Hindlimb muscle (tissue), 1 donor: ENCODE measurements at places on chromosomes 5 and 9. TPM values are rescaled to one million over a fixed set of nuclear protein-coding genes. Genes with fewer than 3 reads are reported as not detected.

DNA sequence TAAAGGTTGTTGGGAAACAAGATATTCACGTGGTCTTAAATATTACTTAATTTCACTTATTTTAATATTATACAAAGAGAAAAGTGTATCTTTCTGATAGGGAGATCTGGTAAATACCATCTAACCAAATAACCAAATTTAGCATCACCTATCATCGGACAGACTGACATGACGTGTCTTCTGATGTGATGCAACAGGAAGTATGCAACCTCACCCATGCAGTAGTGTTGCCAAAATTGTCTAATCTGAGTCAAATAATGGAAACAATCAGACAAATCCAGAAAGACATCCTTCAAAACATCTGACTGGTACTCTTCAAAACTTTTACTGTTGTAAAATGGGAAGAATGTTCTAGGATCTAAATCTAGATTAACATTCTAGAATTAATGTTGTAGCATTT lies 148.0 kb downstream of the FGF1 start:
- no peak for DNase-seq

GRCh38 chr5:1505506-1506241 lies 18.1 kb downstream of the LPCAT1 start:
- DNase-seq, result peak; percentile 56

DNA sequence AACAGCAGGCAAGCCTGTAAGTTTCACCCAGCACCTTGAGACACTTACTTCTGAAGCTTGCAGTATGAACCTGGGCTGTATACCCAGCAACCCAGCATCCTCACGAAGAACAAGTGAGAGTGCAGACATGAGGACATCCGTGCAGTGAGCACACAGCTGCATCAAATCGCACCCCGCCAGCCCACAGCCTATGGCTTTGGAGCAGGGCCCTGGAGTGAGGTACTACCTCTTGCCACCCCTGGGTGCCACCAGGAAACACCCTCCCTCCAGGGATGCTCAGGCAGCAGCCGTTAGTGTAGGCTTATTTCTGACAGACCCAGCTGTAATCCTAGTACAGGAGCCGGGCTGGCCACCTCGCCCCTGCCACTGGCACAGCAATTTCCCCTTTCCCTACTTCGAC lies 81.4 kb downstream of the ATPSCKMT start:
- no peak for DNase-seq

GRCh38 chr5:92633176-92633575 lies 947.8 kb downstream of the NR2F1-AS1 start:
- no peak for DNase-seq

- no peak for DNase-seq
These were observed 135.9 kb downstream of the ZSWIM6 start for GRCh38 chr5:61467766-61468482.

GRCh38 chr5:72599065-72599433 lies 91.8 kb upstream of the ZNF366 start:
- no peak for DNase-seq

DNA sequence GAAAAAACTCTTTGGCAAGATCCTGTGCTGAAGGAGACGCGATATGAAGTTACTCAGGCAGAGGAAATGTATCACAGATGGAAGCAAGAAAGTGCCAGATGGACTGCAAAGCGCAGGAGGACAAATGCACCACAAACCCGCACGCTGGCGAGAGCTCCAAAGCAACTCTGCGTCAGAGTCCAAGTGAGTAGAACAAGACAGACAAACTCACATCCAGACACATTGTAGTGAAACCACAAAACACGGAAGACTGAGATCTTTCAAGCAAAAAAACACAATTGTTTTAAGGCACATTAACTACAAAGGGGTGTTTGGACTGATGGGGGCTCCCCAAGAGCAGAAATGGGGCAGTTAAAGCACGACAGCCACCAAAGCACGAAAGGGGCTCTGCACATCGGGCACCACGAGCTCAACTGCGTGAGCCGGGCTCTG lies 39.2 kb upstream of the NKD2 start:
- DNase-seq, result no peak

- peak; percentile 84 for DNase-seq
These were observed 48.3 kb downstream of the ACER2 start for GRCh38 chr9:19456996-19457692.

- DNase-seq, result peak; percentile 93
These were observed 12.5 kb downstream of the ABL1 start for GRCh38 chr9:130847306-130848217.

DNA sequence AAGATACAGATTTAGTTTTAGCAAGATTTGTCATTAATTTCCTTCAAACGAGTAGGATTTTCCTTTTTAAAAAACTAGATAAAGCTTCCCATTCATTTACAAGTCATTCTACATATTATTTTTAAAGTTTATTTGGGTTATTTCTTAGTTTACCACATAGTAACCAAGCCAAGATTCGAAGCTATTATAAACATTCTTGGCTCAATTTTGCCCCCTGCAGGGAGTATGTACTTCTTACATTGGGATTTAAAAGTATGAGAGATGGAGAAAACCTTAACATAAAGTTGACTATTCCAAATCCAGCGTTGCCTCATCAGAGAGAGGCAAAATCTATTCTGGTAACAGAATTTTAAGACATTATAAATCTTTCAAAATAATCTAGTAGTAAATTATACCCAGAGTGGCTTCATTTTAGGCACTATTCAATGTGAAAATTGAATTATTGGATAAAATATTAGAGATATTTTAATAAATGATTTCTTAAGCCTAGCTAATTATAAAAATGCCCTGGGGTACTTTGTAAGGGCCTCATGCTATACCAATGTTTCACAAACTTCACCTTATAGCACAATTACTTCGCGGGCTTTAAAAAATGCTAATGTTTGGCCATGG lies 39.1 kb downstream of the FBN2 start:
- DNase-seq, result peak; percentile 42

- no peak for DNase-seq
These were observed 160.6 kb downstream of the C9orf152 start for GRCh38 chr9:110047232-110047954.

- no peak for DNase-seq
These were observed 22.3 kb downstream of the TRIM7 start for GRCh38 chr5:181182651-181183050.

DNA sequence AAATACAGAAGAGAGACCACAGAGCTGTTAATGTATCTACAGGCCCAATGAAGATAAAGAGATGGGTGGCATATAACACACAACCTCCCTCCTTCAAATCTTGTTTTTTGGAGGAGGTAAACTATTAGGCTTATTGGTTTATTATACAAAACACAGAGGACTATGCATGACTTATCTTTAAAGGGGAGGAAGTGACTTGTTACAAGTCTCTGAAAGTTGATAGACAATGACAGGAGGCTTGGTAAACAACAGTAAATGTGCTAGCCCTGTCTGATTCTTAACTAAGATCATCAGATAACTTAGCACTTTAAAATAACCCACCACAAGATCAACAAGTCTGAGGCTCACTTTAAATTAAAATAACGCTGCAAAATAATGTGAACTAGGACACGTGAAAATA lies 219.0 kb downstream of the MLLT3 start:
- no peak for DNase-seq

GRCh38 chr5:177232761-177233160 lies 70.8 kb downstream of the RAB24 start:
- DNase-seq, result no peak

GRCh38 chr5:113480243-113480642 lies 8.0 kb downstream of the MCC start:
- DNase-seq, result no peak

DNA sequence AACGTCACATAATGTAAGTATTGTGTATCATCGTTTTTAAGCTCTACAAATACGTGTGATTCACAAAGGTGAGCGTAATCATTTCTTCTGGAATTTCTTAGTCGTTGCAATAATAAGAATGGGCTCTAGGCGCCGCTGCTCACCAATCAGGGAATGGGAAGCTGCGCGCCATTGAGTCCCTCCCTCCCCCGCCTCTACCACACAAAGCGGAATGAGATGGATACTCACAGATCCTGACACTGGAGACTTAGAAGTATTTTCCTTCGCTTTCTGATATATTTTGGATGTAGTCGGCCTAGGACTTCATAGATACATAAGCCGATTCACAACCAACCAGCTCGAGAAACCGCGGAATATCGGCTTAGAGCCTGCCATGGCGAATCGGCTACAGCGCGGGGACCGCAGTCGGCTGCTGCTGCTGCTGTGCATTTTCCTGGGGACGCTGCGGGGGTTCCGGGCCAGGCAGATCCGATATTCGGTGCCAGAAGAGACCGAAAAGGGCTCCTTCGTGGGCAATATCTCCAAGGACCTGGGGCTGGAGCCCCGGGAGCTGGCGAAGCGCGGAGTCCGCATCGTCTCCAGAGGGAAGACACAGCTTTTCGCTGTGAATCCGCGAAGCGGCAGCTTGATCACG lies at the start of gene PCDHGA11:
PCDHGA11 (plus strand) TSS at position 197 of the 634 bp plus-strand sequence; CDS start at position 374, 177 bp downstream.
- peak; percentile 19 for DNase-seq

- no peak for DNase-seq
These were observed 614.1 kb upstream of the CDH9 start for GRCh38 chr5:27652505-27652904.

GRCh38 chr9:135948968-135949367 lies 12.2 kb downstream of the UBAC1 start:
- no peak for DNase-seq

DNA sequence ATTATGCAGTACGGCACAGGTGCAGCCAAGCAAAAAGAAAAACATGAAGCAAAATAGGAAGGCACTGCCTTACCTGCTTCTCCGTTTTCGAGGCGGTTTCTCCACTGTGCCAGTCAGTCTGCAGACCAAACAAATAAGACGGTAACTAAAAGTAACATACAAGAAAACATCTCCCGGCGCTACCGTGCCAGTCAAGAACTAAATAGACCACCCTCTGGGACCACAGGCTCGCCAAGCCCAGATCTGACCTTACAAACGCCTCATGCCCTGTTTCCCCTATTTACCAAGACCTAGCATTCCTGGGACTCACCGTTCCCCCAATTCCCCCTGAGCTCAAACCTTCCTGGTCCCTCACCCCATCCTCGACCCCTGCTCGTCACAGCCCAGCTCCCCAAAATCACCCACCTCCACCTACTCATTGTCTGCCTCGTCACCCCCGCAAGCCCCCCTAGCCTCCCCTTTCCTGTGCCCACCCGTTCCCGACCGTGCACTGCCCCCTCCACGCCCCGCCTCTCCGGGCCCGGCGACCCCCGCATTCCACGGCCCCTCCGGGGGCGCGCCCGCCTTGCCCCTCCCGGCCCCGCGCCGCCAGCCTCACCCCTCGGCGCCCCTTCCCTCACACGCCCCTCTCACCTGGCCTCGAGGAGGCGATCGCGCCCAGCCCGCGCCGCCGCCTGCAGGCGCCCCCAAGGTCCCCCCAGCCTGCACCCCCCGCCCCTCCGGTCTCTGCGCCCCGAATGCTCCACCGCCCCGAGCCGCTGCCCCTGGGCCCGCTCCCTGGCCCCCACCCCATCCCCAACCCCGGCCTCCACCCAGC lies 560 bp downstream of the SCAI start:
- DNase-seq, result peak; percentile 4

- DNase-seq, result no peak
These were observed 911.2 kb downstream of the EFNA5 start for GRCh38 chr5:106759581-106759980.

DNA sequence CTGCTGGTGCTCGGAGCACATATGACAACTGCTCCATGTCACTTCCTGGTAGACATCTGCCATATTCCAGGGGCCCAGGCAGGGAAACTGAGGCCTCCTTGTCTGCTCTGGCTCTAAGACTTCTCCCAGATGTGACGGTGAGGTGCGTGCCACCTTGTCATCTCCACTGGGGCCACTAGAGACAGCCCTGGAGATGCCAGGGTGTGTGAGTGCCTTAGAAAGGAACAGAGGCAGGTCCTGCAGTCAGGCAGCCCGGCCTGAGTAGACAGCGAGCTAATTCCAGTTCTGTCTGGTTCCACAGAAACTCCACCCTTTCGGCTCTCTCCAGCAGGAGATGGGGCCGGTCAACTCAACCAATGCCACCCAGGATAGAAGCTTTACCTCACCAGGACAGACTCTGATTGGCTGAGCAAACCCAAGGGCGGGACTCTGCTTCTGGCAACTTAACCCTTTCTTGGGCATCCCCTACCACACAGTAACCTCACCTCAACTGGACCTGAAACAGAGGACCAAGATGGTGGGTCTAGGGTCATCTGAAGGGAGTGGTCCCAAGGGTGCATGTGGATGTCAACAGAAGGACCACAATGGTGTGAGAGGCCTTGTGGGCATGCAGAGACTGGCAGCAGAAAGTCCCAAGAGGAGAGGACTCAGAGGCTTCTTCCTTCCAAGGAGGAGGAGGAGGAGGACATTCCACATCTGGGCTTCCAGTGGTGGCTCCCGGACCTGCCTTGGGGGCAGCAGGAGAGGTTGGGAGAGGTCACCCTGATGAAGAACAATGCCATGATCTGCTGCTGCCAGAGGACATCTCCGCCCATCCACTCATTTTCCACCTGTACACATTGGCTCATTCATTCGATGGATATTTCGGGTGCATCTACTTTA lies 77.7 kb downstream of the RGS3 start:
- peak; percentile 49 for DNase-seq

DNA sequence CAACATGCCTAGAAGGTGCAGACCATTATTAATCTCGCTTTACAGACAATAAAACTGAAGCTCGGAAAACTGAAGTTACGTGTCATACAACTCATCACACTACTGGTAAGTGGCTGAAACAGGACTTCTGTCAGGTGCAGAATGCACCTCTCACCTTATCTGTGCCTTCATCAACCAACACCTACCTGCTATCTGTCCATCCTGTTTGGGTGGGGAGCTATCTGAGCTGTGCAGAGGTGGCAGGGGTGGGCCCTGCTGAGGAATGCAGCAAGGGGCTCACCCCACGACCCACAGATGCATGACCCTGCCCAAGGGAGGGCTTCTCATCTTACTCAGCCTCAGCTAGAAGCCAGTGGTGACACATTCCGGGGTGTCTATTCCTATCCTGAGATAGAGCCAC lies 81.6 kb downstream of the SLIT3 start:
- DNase-seq, result no peak

Gene PCDHGB6
- 4.0 TPM for polyA plus RNA-seq

Gene HOMER1
- 31.1 TPM for polyA plus RNA-seq

Gene PHF24
- polyA plus RNA-seq, result 0.23 TPM

Gene NR5A1
- polyA plus RNA-seq, result not detected

Gene MARVELD2
- polyA plus RNA-seq, result 0.25 TPM

Gene HMCN2
- polyA plus RNA-seq, result 7.5 TPM

Gene SPINK7
- 0.61 TPM for polyA plus RNA-seq

Gene SYNPO
- polyA plus RNA-seq, result 32.8 TPM

Gene TAF1L
- 0.05 TPM for polyA plus RNA-seq

Gene NPM1
- polyA plus RNA-seq, result 860 TPM

Gene FRMD3
- 15.4 TPM for polyA plus RNA-seq

Gene UBE2QL1
- polyA plus RNA-seq, result 2.3 TPM
